Chondrocyte (in vitro differentiated cells): ENCODE measurements at places on chromosomes 11 and 22. TPM values are rescaled to one million over a fixed set of nuclear protein-coding genes. Genes with fewer than 3 reads are reported as not detected.
A peak's percentile ranks its signal among the peaks of the same experiment; 100 is the strongest.

- H3K4me1 ChIP-seq, result peaks cover 24% of the 10 kb centered on the region
- no peak overlapping the region for H3K27ac ChIP-seq
- DNase-seq, result no peak
- peaks cover 5% of the 10 kb centered on the region for H3K36me3 ChIP-seq
- H3K4me3 ChIP-seq, result no peak overlapping the region
Observed at GRCh38 chr11:110467556-110467955, 37.8 kb downstream of the FDX1 start.

DNA sequence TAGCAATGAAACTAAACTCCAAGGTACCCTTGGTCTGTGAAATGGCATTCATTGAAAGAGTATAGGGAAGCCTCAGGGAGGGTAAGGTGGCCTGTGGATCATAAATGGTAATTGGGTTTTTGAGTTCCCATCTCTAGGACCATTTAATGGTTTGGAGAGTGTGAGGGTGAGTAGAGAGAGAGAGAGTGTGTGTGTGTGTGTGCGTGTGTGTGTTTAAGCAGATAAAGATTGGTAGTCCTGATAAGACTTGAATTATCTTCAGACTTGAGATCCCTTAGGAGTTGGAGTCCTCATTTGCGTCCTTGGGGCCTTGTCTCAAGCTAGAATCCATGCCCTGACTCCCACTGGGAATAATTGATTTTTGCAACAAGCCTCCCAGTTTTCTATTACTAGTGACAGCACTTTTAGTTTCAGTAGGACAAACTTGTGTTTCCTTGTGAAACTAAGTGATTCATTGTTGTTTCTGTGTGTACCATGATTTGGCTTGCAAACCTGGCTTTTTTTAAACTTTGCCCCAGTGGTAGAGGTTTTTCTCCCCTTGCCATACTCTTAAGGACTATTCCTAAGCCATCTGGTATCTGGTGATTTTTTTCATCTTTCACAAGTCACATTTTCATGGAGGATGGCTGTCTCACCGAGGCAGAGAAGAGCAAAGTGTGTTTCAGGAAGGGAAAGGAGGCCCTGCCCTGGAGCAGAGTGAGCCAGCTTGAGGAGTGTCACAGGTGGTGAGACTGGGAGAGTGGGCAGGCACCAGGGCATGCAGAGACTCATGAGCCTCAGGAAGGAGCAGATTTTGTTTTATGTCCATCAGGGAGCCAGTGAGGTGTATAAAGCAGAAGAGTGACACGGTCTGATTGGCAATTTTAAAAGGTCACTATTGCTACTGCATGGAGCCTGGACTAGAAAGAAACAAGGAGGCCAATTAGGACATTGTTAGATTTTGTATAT lies 26.7 kb downstream of the ALKBH3 start:
- H3K27ac ChIP-seq, result no peak overlapping the region
- DNase-seq, result no peak

Gene OR2AG1
- not detected in 3 replicates for total RNA-seq

Gene MYRF
- total RNA-seq, result 1.6 to 1.7 TPM in 2 of 3 replicates, not detected in the other

GRCh38 chr11:67504005-67504949 lies 886 bp downstream of the PITPNM1 start:
- H3K4me3 ChIP-seq, result peak overlapping the region; percentile 83
- peaks cover 46% of the 10 kb centered on the region for H3K4me1 ChIP-seq
- peaks cover 8% of the 10 kb centered on the region for H3K36me3 ChIP-seq
- DNase-seq, result peak; percentile 85
- H3K27me3 ChIP-seq, result no peaks in the 10 kb centered on the region

GRCh38 chr11:47981667-47982404 lies 1.5 kb downstream of the PTPRJ start:
- peak overlapping the region; percentile 79 for H3K4me3 ChIP-seq
- H3K4me1 ChIP-seq, result peaks cover 26% of the 10 kb centered on the region
- no peaks in the 10 kb centered on the region for H3K27me3 ChIP-seq

- H3K4me3 ChIP-seq, result peak overlapping the region; percentile 90
- DNase-seq, result peak; percentile 68
- H3K27ac ChIP-seq, result peak overlapping the region; percentile 100
- peaks cover 30% of the 10 kb centered on the region for H3K4me1 ChIP-seq
- peaks cover 8% of the 10 kb centered on the region for H3K36me3 ChIP-seq
- no peaks in the 10 kb centered on the region for H3K27me3 ChIP-seq
Observed at GRCh38 chr11:64318766-64319761, 1.1 kb downstream of the PRDX5 start.

GRCh38 chr11:7413961-7414915 lies 71.1 kb upstream of the OLFML1 start:
- peaks cover 2% of the 10 kb centered on the region for H3K36me3 ChIP-seq
- no peaks in the 10 kb centered on the region for H3K4me1 ChIP-seq
- no peak overlapping the region for H3K27ac ChIP-seq
- H3K4me3 ChIP-seq, result no peak overlapping the region
- DNase-seq, result no peak
- peaks cover 4% of the 10 kb centered on the region for H3K27me3 ChIP-seq

Gene ANO1
- 1.0 to 1.5 TPM (median 1.5 TPM) in 3 replicates for total RNA-seq

GRCh38 chr11:33984682-33985389 lies 66.7 kb upstream of the CAPRIN1 start:
- H3K27me3 ChIP-seq, result peaks cover 8% of the 10 kb centered on the region
- H3K36me3 ChIP-seq, result no peaks in the 10 kb centered on the region
- no peak overlapping the region for H3K4me3 ChIP-seq
- H3K4me1 ChIP-seq, result no peaks in the 10 kb centered on the region
- no peak overlapping the region for H3K27ac ChIP-seq

DNA sequence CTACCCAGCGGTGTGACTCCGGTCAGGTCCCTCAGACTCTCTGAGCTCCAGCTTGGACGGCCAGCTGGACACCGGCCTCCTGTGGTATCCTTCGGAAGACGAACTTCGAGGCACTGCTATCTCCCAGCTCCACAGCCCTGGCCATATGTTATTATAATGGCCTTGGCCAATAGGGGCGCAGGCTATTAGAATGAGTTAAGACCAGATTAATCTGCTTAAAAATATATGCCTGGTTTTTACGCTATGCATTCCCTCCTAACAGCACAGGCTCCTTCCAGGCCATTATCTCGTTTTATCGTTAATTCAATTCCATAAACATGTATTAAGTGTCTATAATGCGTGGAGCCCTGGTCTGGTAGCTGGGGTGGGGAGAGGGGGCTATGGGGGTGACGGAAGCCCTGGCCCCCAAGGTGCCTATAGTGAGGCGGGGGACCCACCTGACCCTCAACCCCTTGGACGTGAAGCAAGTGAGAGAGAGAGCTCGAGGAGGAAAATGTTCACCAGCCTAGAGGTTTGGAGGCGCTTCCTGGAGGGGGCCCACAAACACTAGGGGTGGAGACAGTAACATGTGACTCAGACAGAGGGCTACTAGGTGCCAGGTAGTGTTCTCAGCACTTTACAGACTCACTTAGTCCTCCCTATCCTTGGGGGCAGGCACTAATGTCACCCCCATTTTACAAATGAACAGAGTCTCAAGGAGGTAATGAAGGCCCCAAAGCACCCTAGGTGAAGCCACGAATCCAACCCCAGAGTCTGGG lies 37.5 kb upstream of the TCF20 start:
- H3K4me3 ChIP-seq, result no peak overlapping the region
- DNase-seq, result no peak

DNA sequence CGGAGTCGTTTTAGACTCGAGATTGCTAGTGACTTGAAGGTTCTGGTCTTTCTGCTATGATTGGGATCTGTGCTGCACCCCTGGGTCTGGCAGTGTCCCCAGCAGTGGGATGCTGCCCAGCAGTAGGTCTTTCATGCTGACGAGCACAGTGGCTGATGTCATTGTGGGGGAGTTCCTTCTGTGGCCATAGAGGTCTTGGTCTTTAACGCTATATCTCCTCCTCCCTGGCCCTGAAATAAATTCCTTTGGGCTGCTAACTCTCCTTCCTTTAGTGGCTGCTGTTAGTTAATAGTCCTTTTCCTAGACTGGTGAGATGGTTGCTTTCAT lies 136.3 kb downstream of the TEAD1 start:
- no peaks in the 10 kb centered on the region for H3K36me3 ChIP-seq
- H3K27ac ChIP-seq, result peak overlapping the region; percentile 64
- H3K27me3 ChIP-seq, result no peaks in the 10 kb centered on the region
- H3K4me1 ChIP-seq, result peaks cover 70% of the 10 kb centered on the region
- no peak overlapping the region for H3K4me3 ChIP-seq
- DNase-seq, result no peak

Gene TPH1
- 0.99 to 6.4 TPM (median 5.0 TPM) in 3 replicates for total RNA-seq

DNA sequence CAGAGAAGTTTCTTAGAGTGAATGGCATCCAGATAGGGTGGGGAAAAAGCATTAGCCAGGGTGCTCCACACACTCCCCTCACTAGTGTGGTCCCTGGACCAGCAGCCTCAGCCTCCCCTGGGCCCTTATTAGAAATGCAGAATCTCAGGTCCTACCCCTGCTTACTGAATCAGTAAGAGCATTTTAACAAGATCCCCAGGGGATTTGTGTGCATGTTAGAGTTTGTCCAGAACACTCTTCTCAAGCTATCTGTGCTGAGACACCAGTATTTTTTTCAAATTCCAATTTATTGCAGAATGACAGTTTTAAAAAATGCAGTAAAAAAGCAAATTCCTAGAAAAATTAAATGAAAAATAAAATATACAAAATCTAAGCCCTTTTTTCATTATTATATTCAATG lies 123.1 kb downstream of the MIAT start:
- H3K27me3 ChIP-seq, result no peaks in the 10 kb centered on the region
- no peak overlapping the region for H3K27ac ChIP-seq
- no peak overlapping the region for H3K4me3 ChIP-seq
- H3K36me3 ChIP-seq, result peaks cover 18% of the 10 kb centered on the region
- peaks cover 13% of the 10 kb centered on the region for H3K4me1 ChIP-seq

DNA sequence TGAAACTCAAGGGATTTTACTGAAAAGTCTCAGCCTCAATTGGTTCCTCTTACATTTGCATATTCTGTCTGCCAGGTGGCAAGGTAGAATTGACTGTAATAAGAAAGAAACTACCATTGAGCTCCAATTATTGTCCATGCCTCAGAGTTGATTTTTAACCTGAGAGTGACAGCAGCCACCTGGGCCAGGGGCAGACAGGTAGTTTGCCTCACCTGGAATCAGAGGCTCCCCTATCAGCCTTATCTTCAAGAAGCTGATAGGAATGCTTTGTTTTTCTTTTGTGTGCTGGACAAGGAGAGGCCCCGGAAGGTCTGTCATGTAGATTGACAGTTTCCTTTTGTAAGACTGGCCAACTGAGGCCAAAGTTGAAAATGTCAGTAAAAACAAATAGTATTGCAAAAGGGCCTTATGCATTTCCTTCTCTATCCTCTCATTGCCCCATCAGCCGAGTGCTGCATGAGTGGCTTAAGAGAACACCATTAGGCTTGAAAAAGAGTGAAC lies 34.1 kb downstream of the CD44 start:
- no peaks in the 10 kb centered on the region for H3K27me3 ChIP-seq
- peaks cover 2% of the 10 kb centered on the region for H3K36me3 ChIP-seq
- no peak overlapping the region for H3K4me3 ChIP-seq
- H3K27ac ChIP-seq, result no peak overlapping the region

DNA sequence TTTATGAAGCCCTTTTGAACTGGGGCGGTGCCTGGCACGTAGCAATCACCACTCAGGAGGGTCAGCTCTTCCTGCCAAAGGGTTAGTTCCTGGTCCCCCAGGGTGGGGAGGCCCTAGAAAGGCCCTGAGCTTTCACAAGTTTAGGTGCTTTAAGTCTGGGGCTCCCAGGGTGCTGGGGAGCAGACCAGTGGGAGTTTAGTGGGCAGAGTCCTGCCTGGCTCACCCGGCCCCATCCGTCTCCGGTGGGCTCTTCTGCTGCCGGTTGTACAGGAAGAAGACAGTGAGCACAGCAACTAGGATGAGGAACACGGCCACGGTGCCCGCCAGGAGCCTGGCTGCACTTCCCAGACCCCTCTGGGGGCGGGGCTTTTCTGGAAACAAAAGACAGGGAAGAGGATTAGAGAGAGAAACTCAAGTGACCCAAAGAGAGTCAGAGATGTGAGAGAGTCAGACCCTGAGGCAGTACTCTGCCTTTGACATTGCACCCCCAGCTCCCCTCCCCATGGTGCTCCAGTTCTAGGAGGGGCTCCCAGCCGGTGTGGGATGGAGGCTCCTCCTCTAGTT lies 89.3 kb downstream of the NECTIN1 start:
- no peaks in the 10 kb centered on the region for H3K36me3 ChIP-seq
- H3K27me3 ChIP-seq, result peaks cover 17% of the 10 kb centered on the region
- no peaks in the 10 kb centered on the region for H3K4me1 ChIP-seq
- no peak for DNase-seq
- no peak overlapping the region for H3K27ac ChIP-seq

Gene ACCS
- total RNA-seq, result 5.8 to 14.7 TPM (median 11.1 TPM) in 3 replicates

Gene B4GALNT4
- total RNA-seq, result 37.0 to 39.1 TPM (median 37.2 TPM) in 3 replicates

Gene FXYD6
- 0.53 to 3.0 TPM (median 2.8 TPM) in 3 replicates for total RNA-seq

GRCh38 chr22:47634347-47634746 lies 871.9 kb downstream of the TBC1D22A start:
- no peaks in the 10 kb centered on the region for H3K36me3 ChIP-seq
- no peaks in the 10 kb centered on the region for H3K27me3 ChIP-seq
- H3K4me1 ChIP-seq, result no peaks in the 10 kb centered on the region
- no peak overlapping the region for H3K4me3 ChIP-seq

Gene TH
- not detected in 3 replicates for total RNA-seq
